Tibial artery (tissue), 4 donors: ENCODE measurements at places on chromosomes 5 and 9.

DNA sequence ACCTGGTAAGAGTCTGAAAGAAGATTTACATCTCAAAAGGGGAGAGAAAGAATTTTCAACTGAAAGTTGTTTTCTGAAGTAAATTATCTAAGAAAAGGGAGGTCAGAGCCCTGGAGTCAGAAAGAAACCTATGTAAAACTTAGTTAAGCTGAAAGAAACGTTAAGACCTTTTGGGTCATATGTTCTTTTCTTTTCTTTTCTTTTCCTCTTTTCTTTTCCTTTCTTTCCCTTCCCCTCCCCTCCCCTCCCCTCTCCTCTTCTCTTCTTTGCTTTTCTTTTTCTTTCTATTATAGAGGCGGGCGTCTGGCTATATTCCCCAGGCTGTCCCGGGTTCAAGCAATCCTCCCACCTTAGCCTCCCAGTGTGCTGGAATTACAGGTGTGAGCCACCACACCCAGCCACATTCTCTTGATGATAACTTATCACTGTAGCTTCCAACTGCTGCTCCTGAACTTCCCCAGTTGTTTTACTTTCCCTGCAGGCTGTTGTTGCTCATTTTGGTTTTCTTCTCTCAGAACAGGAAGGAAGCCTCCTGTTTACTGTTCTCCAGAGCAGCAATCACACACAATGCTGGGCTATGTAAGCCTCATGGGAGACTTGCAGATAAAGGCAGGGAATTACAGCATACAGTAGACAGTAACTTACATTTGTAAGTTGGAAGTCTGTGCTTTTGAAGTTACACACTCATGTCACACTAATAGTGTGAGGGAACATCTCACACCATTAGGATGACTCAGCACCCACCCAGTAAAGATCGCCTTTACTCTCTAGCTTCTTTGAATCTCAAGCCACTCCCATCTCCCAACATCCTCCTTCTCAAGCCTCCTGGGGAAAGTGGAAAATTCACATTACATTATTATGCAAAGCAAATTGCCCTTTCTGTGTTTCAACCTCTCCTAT is 2216.6 kb upstream of the WWC1 start:
- H3K27me3 ChIP-seq = no peaks in the 10 kb centered on the region
- no peak overlapping the region for H3K27ac ChIP-seq
- no peak overlapping the region for H3K4me3 ChIP-seq
- no peaks in the 10 kb centered on the region for H3K4me1 ChIP-seq

- H3K36me3 ChIP-seq = no peaks in the 10 kb centered on the region
- no peak for DNase-seq
- H3K27me3 ChIP-seq = no peaks in the 10 kb centered on the region
- peak overlapping the region; percentile 73 for H3K27ac ChIP-seq
- peaks cover 46% of the 10 kb centered on the region for H3K4me1 ChIP-seq
- H3K4me3 ChIP-seq = no peak overlapping the region
Measured at GRCh38 chr9:95753762-95754465, 121.6 kb upstream of the ERCC6L2 start.

GRCh38 chr5:53448851-53449250 is 31.6 kb upstream of the FST start:
- no peak overlapping the region for H3K4me3 ChIP-seq
- no peak overlapping the region for H3K27ac ChIP-seq
- no peaks in the 10 kb centered on the region for H3K36me3 ChIP-seq
- H3K4me1 ChIP-seq = no peaks in the 10 kb centered on the region
- DNase-seq = no peak
- no peaks in the 10 kb centered on the region for H3K27me3 ChIP-seq

DNA sequence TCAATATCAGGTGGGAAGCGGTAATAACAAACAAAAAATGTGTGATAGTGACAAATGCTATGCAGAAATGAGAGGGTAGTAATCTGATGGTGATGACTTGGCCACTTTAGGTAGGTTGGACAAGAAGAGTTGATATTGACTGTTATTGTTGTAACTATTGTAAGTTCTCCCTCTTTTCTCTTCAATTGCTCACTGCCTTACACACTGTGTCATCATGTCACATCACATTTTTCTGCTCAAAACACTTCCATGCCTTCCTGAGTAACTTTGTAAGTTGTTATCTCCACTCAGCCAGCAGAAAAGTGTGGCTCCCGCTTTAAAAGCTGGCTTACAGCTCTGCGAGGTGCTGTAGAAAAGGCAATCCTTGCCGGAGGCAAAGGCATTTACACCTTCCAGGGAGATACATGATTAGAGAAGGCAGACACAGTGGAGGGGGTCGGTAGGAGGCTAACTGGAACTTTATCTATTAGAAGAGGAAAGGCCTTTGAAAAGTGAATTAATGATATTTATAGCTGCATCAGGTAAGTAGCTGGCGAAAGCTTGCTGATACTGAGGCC is 85.2 kb upstream of the CLINT1 start:
- H3K27me3 ChIP-seq = no peaks in the 10 kb centered on the region
- H3K27ac ChIP-seq = no peak overlapping the region
- H3K4me3 ChIP-seq = no peak overlapping the region
- no peak for DNase-seq
- no peaks in the 10 kb centered on the region for H3K36me3 ChIP-seq

DNA sequence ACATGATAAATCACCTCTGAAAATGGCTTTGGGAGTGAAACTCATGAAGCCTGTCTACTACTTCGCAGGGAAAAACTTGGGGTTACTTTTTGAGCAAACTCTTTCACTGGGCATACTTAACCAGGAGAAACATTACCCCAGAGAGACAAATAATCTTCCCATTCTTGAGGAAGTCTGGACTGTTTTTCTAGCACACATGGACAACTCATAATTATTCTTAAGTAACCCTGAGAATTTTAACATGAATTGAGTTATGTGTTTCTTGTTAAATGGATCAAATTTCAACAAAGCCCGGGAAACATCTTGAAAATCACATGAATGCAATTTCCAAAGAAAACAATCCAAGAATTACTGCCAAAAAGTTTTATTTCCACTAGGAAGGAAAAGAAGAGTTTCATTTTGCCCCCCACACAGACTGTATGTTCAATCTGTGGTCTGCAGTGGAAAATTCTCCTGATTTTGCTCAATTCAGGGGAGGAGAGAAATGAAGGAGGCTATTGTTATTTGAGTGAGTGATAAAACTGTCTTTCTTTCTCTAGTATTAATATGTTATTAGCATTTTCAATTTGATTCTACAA is 564.8 kb upstream of the CLINT1 start:
- H3K27me3 ChIP-seq = no peaks in the 10 kb centered on the region
- H3K4me3 ChIP-seq = no peak overlapping the region
- DNase-seq = no peak
- no peaks in the 10 kb centered on the region for H3K4me1 ChIP-seq
- no peaks in the 10 kb centered on the region for H3K36me3 ChIP-seq

GRCh38 chr9:131361202-131361833 is 32.6 kb upstream of the PRRC2B start:
- H3K4me3 ChIP-seq = no peak overlapping the region
- no peak overlapping the region for H3K27ac ChIP-seq
- H3K27me3 ChIP-seq = no peaks in the 10 kb centered on the region
- H3K4me1 ChIP-seq = no peaks in the 10 kb centered on the region

GRCh38 chr5:82859451-82860140 is 217.6 kb downstream of the TMEM167A start:
- H3K27me3 ChIP-seq = no peaks in the 10 kb centered on the region
- H3K4me1 ChIP-seq = no peaks in the 10 kb centered on the region
- DNase-seq = no peak
- no peaks in the 10 kb centered on the region for H3K36me3 ChIP-seq

- no peaks in the 10 kb centered on the region for H3K27me3 ChIP-seq
- no peaks in the 10 kb centered on the region for H3K4me1 ChIP-seq
- H3K27ac ChIP-seq = no peak overlapping the region
Measured at GRCh38 chr9:69213647-69214046, 39.6 kb downstream of the TJP2 start.

- no peak for DNase-seq
- H3K27me3 ChIP-seq = no peaks in the 10 kb centered on the region
- no peak overlapping the region for H3K4me3 ChIP-seq
- no peaks in the 10 kb centered on the region for H3K36me3 ChIP-seq
- H3K27ac ChIP-seq = no peak overlapping the region
Measured at GRCh38 chr5:26518065-26518464, 520.3 kb downstream of the CDH9 start.

DNA sequence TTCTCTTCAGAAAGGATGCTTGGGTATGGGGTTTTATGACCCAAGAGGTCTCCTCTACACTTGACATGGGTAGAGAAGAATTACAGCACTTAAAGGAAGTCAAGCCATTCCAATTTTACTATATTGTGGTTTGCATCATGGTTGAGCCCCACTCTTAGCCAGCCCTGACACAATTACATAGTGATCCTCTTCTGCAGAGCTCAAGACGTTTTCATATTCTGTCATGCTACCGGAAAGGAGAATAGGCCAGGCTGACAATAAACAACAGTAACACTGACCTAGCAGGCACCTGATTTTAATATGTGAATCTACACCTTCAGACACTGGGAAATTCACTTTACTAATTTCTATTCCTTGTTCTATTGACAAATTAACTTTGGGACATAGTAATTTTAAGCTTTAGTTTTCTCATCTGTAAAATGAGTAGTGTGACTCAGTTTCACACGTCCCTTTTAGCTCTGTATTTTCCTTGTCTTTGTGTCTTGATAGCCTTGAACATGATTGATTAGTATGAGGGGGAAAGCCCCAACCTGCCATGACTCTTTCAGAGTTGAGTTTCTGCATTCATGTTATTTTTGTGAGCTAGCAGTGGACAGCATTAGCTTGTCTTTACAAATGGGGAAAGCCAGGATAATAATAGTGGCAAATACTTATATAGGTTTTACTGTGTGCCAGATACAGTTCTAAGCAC is 83.8 kb downstream of the SV2C start:
- no peaks in the 10 kb centered on the region for H3K36me3 ChIP-seq
- H3K4me1 ChIP-seq = no peaks in the 10 kb centered on the region
- H3K27me3 ChIP-seq = no peaks in the 10 kb centered on the region
- DNase-seq = no peak
- no peak overlapping the region for H3K27ac ChIP-seq

DNA sequence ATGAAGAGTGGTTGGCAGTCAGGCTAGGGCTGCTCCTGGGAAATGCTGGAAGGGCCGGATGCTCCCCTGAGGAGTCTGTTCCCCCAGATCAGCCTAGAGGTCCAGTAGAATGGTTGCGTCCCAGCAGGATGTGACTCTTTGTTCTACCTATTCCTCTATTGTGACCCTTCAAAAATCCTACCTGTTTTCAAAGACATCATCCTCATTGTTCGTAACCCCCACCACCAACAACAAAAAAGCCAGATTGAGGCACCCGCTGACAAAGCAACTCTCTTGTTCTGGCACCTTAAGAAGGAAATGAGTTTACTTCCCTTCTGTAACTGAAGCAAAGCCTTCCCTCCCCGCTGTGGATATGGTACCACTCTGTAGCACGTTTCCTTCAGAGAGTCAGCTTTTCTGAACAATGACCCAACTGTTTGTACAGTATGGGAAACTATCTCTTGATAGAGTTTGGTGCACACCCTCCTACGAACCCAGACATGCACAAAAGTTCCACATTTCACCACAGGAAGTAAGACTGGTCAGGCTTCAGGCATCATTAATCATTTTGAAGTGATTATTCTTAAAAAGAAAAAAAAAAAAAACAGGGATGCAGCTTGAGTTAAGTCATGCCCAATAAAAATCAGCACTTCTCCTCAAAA is 207.2 kb downstream of the ENC1 start:
- DNase-seq = no peak
- no peaks in the 10 kb centered on the region for H3K27me3 ChIP-seq
- H3K27ac ChIP-seq = no peak overlapping the region
- no peaks in the 10 kb centered on the region for H3K4me1 ChIP-seq
- no peaks in the 10 kb centered on the region for H3K36me3 ChIP-seq

DNA sequence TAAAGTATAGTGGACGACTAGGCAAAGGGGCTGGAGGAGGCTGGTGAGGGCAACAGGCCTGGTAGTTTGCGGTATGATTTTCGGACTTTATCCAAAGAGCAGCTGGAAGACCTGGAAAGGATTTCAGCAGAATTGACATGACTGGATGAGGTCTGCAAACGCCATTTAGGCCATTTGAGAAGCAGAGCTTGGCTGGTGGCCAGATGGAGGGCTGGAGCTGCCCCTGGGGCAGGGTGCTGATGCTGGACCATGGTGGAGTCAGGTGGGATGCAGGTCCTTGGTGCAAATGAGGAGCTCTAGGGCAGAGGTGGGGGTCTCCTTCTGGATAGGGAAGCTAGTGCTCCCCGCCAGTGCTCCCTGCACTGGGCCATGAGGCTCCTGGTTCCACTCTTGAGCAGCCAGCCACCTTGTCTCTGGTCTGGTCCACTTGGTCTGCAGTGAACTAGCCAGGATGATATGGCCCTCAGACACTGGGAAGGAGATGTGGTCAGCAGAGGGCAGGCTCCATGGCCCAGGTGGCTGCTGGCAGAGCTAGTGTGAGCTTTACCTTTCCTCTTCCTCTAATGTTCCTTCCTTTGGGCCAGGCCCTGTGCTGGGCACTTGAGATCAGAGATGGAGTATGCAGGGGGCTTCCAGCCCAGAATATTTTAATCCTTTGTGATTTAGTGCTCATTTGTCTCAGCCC is 31.4 kb downstream of the COL27A1 start:
- no peaks in the 10 kb centered on the region for H3K36me3 ChIP-seq
- DNase-seq = no peak
- no peak overlapping the region for H3K4me3 ChIP-seq
- no peaks in the 10 kb centered on the region for H3K4me1 ChIP-seq
- no peaks in the 10 kb centered on the region for H3K27me3 ChIP-seq

DNA sequence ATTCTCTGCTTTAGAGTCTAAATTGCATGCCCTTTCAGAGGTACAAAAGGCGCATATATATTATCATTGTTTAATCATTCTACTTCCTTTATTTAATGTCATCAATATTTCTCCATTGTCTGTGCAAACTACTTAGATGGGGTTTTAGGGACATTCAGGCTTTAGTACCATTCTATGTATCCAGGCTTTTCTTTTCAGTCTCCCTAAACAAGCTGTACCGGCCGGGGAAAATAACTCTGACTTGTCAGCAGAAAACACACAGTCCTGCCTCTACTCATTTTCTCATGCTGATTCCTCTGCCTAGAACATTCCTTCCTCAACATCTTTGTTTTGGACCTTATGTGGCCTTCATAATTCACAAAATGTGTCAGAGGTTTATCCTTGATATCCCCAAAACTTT is 392.1 kb upstream of the DAB2 start:
- DNase-seq = no peak
- no peaks in the 10 kb centered on the region for H3K4me1 ChIP-seq
- H3K4me3 ChIP-seq = no peak overlapping the region

- no peak overlapping the region for H3K27ac ChIP-seq
- peaks cover 3% of the 10 kb centered on the region for H3K4me1 ChIP-seq
- no peak overlapping the region for H3K4me3 ChIP-seq
- DNase-seq = no peak
Measured at GRCh38 chr5:89844548-89844947, 565.0 kb downstream of the CETN3 start.

- H3K4me3 ChIP-seq = peak overlapping the region; percentile 58
- peak overlapping the region; percentile 7 for H3K27ac ChIP-seq
- H3K4me1 ChIP-seq = peaks cover 27% of the 10 kb centered on the region
- no peak for DNase-seq
- H3K36me3 ChIP-seq = no peaks in the 10 kb centered on the region
- no peaks in the 10 kb centered on the region for H3K27me3 ChIP-seq
Measured at GRCh38 chr5:177447611-177448243, 1.1 kb downstream of the PRR7 start.
